ENCODE measurements at places on chromosomes 4 and X. TPM values are rescaled to one million over a fixed set of nuclear protein-coding genes. Genes with fewer than 3 reads are reported as not detected.

SHROOM4 gene
- total RNA-seq = not detected

TLR2 gene
- 0.47 TPM for total RNA-seq

GRCh38 chr4:108940149-108940548, 177.3 kb upstream of the ETNPPL start:
- no peaks in the 10 kb centered on the region for H3K36me3 ChIP-seq
- H3K4me3 ChIP-seq = no peak overlapping the region
- DNase-seq = no peak

PDGFRA gene
- 0.28 TPM for total RNA-seq

DNA sequence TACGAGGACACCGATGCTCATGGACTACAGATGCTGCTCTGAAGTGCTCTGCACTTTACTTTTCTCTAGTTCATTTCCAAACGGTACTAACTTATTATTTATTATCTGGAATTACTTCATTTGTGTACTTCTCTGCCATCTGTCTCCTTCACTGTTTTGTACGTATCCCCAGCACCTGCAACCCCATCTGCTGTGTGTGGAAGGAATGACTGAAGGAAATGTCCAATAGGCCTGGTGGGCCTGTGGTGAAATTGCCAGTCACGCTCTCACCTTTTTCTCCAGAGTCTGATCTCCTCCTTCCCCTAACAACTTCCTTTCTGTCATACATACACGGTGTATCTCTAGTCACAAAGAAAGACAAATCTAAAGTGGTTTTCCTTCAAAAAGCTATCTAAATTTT, 12.9 kb downstream of the TMEM154 start:
- no peaks in the 10 kb centered on the region for H3K27me3 ChIP-seq
- no peak overlapping the region for H3K4me3 ChIP-seq
- H3K4me1 ChIP-seq = peaks cover 22% of the 10 kb centered on the region
- no peak for DNase-seq
- H3K27ac ChIP-seq = no peak overlapping the region

Data from activated CD4-positive, alpha-beta T cell treated with anti-CD3 and anti-CD28 coated beads, Interleukin-2, amount 10 ng/mL, durations not matched to agents 24 days and 14 days (primary cell).